GM10248 (cell line): ENCODE measurements at places on chromosomes 13 and 19.

GRCh38 chr13:26646603-26647002 is 89.1 kb downstream of the WASF3 start:
- no peak for DNase-seq

DNA sequence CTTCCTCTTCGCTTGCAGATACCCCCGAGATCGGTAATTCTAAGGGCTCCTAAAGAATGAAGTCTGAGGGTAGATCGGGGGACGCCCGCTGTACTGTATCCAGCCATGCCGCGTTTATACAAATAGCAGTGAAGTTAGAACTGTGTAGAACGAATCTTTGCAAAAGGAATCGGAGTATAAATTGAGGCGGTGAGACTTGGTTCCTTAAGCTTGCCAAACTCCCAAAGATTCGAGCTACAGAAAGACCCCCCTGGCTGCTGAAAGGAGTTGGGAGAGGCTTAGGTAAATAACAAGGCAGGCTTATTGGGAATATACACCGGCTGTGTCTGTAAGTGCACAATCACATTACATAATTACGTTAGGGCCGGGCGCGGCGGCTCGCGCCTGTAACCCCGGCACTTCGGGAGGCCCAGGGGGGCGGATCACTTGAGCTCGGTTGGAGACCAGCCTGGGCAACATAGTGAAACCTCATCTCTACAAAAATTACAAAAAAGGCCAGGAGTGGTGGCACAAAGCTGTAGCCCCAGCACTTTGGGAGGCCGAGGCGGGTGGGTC is 12.2 kb downstream of the TMEM160 start:
- DNase-seq, result no peak

- peak; percentile 33 for DNase-seq
These were observed 10.3 kb upstream of the EDNRB start for GRCh38 chr13:77928909-77929308.

GRCh38 chr13:110425444-110425780 is 118.3 kb downstream of the COL4A2 start:
- DNase-seq, result no peak

DNA sequence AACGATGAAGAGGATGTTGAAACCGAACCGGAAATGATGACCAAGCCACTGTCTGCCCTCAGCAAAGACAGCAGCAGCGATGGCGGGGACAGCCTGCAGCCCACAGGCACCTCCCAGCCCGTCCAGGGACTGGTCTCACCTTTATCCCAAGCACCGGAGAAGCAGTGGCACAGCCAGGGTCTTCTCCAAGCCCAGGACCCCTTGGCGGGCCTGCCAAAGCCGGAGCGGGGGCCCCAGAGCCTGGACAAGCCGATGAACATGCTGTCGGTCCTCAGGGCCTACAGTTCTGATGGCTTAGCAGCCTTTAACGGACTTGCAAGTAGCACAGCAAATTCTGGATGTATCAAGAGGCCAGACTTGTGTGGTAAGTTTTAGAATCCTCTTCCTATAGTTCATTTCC is 177.0 kb downstream of the ZNF536 start:
- DNase-seq, result no peak

DNA sequence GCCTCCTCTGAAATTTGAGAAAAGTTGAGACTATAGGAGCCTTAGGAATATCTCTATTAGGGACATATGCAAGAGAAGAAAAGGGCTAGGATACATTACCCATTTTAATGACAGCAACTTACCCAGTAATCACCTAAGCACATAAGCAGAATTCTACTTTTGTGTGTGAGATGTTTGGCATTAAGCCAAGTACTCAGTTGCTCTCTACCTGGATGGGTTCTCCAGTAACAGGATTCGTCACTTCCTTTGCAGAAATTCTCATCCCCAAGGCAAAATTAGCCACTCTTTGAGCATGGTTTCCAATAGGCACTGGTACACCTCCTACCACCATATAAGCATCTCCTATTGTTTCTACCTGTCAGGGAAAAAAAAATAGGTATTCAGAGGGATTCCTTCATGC is 95.1 kb downstream of the C13orf42 start:
- DNase-seq, result no peak

DNA sequence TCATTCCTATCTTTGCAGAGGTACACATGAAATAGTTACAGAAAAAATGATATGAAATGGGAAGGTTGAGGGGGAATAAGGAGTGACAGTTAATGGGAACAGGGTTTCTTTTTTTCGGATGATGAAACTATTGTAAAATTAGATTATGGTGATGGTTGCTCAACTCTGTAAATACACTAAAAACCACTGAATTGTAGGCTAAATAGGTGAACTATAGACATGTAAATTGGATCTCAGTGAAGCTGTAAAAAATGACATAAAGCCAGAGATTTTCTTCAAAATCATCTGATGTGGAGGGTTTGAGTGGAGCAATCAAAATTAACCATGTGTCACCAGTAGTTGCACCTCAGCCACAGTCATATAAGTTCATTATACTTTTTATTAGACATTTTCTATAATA is 6.6 kb upstream of the FLT3 start:
- DNase-seq, result no peak

GRCh38 chr13:36717017-36717416 is 43.2 kb downstream of the SERTM1 start:
- DNase-seq, result no peak

- no peak for DNase-seq
These were observed 151.6 kb upstream of the CSNK1A1L start for GRCh38 chr13:37257051-37257450.

GRCh38 chr19:31575846-31576335 is 226.7 kb upstream of the TSHZ3 start:
- no peak for DNase-seq
